K562 (cell line): ENCODE measurements at places on chromosomes 4 and X. TPM values are rescaled to one million over a fixed set of nuclear protein-coding genes. Genes with fewer than 3 reads are reported as not detected.

DNA sequence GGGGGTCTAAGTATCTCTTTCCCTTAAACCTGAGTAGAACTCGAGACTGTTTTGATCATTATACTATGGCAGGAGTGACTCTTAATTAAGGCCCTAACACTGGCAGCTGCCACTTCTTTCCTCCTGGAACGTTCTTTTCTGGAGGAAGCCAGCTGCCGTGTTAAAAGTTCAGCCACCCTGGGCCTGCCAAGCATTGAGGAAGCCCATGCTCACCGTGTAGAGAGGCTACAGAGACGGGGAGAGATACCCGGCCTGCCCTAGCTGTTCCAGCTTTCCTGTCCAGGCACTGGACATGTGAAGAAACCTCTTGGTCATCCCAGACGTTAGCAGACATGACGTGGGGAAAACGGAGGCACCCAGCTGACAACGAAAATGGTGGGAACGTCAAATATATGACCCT lies 274.1 kb downstream of the ARHGAP10 start:
- H3K4me3 ChIP-seq: no peak overlapping the region
- H3K27me3 ChIP-seq: no peaks in the 10 kb centered on the region
- H3K27ac ChIP-seq: no peak overlapping the region
- no peaks in the 10 kb centered on the region; the same call in 1 of the 2 replicates for H3K4me1 ChIP-seq
- H3K36me3 ChIP-seq: no peaks in the 10 kb centered on the region

- no peak for DNase-seq
- H3K36me3 ChIP-seq: no peaks in the 10 kb centered on the region
- H3K4me3 ChIP-seq: no peak overlapping the region
- H3K27ac ChIP-seq: no peak overlapping the region
- no peaks in the 10 kb centered on the region for H3K27me3 ChIP-seq
- no peaks in the 10 kb centered on the region for H3K4me1 ChIP-seq
Observed at GRCh38 chr4:143281507-143282190, 55.0 kb upstream of the GAB1 start.

DNA sequence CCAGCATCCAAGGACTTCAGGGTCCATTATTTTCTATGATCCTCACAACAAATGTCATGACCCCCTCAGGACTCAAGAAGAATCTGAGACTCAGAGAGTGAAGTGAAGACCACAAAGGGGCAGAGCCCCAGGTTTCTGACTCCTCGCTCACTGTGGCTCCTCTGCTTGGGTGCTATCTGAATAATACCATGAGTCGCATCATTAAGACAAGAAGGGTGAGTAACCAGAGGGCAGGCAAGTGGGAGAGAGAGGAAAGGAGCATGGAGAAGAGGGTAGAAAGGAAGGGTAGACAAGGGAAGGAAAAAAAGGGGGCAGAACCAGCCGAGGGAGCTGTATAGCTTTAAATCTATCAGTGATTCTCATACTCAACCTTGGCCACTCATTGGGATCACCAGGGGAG lies 15.5 kb upstream of the HSD17B10 start:
- no peaks in the 10 kb centered on the region for H3K36me3 ChIP-seq
- no peak for DNase-seq
- no peaks in the 10 kb centered on the region; the same call in 2 of the 3 replicates for H3K27me3 ChIP-seq

DNA sequence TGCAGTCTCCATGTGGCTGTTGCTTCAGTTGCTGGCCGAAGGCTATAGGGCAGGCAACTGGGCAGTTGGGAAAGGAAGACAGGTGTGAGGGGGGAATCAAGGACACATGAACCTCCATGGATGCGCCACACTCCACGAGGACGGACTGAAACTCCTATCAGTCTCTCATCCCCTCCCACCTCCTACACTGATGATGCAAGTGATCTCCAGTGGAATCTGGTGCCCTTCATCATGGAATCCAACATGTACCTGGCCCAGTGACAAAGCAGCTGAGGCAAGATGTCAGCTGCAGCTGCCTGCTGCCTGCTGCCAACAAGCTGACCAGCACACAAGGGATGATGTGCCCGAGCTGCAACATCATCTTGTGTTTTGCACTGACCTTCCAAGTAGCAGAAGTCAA lies 26.0 kb upstream of the MGST2 start:
- H3K27ac ChIP-seq: no peak overlapping the region
- H3K4me3 ChIP-seq: no peak overlapping the region
- H3K4me1 ChIP-seq: no peaks in the 10 kb centered on the region
- H3K36me3 ChIP-seq: no peaks in the 10 kb centered on the region

GRCh38 chrX:84258708-84259107 lies 70.7 kb upstream of the RPS6KA6 start:
- no peaks in the 10 kb centered on the region for H3K27me3 ChIP-seq
- H3K4me1 ChIP-seq: no peaks in the 10 kb centered on the region
- DNase-seq: no peak
- H3K4me3 ChIP-seq: no peak overlapping the region
- H3K27ac ChIP-seq: no peak overlapping the region

GRCh38 chrX:51893931-51894696 lies 691 bp downstream of the MAGED1 start:
- no peak for DNase-seq
- no peak overlapping the region for H3K4me3 ChIP-seq
- no peak overlapping the region for H3K27ac ChIP-seq
- no peaks in the 10 kb centered on the region for H3K4me1 ChIP-seq

GRCh38 chrX:102883491-102883890 lies 53.6 kb upstream of the RAB40AL start:
- no peaks in the 10 kb centered on the region for H3K4me1 ChIP-seq
- H3K27me3 ChIP-seq: no peaks in the 10 kb centered on the region
- H3K4me3 ChIP-seq: no peak overlapping the region
- no peak overlapping the region for H3K27ac ChIP-seq
- DNase-seq: no peak

DNA sequence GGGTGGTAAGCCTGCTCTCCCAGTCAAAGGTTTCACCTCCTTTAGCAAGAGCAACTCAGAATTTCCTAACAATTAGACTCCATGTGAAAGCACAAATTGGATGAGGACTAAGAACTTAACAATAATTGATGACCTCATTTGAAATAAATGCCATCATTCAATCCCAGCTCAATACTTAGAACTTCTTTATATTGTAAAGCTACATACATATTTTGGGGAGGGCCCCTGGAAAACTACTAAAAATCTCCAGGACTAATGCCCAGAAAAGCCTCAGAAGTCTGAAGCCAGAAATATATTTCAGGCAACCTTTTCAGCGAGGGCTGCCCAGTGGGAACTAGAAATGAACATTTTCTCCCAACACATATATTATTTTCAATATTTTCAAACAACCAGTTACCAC lies 38.1 kb downstream of the AMOT start:
- no peaks in the 10 kb centered on the region for H3K4me1 ChIP-seq
- H3K27ac ChIP-seq: no peak overlapping the region
- no peaks in the 10 kb centered on the region for H3K27me3 ChIP-seq

GRCh38 chrX:23451266-23451665 lies 116.6 kb downstream of the PTCHD1 start:
- no peaks in the 10 kb centered on the region for H3K4me1 ChIP-seq
- no peaks in the 10 kb centered on the region for H3K27me3 ChIP-seq
- no peak for DNase-seq

GRCh38 chrX:150364347-150365050 lies 1.4 kb downstream of the MAMLD1 start:
- DNase-seq: no peak
- no peak overlapping the region for H3K27ac ChIP-seq
- peaks cover 65% of the 10 kb centered on the region for H3K27me3 ChIP-seq
- no peaks in the 10 kb centered on the region for H3K36me3 ChIP-seq
- no peaks in the 10 kb centered on the region; the same call in 2 of the 3 replicates for H3K4me1 ChIP-seq

GRCh38 chr4:20318909-20319277 lies 67.2 kb downstream of the SLIT2 start:
- no peaks in the 10 kb centered on the region for H3K4me1 ChIP-seq
- no peak overlapping the region for H3K27ac ChIP-seq
- no peak for DNase-seq

DNA sequence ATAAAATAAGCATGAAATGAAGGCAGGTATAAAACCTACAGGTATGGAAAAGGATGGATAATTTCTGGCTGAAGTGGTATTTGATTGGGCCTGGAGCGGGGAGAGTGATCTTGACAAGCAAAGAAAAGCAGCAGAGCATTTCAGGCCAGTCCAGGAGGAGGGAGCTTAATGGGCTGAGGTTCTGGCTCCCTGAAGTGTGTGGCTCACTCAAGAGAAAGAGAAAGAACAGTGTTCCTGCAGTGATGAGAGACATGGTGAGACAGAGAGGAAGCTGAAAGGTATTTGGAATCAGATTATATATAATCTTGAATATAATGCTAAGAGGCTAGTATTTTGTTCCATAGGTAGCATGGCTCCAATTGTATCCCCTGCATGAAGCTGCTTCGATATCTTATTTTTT lies 153.5 kb downstream of the MGST2 start:
- no peak for DNase-seq
- no peak overlapping the region for H3K27ac ChIP-seq
- no peak overlapping the region for H3K4me3 ChIP-seq
- H3K4me1 ChIP-seq: peaks cover 3% of the 10 kb centered on the region; the same call in 1 of the 3 replicates
- H3K27me3 ChIP-seq: peaks cover 8% of the 10 kb centered on the region; the same call in 2 of the 3 replicates

DNA sequence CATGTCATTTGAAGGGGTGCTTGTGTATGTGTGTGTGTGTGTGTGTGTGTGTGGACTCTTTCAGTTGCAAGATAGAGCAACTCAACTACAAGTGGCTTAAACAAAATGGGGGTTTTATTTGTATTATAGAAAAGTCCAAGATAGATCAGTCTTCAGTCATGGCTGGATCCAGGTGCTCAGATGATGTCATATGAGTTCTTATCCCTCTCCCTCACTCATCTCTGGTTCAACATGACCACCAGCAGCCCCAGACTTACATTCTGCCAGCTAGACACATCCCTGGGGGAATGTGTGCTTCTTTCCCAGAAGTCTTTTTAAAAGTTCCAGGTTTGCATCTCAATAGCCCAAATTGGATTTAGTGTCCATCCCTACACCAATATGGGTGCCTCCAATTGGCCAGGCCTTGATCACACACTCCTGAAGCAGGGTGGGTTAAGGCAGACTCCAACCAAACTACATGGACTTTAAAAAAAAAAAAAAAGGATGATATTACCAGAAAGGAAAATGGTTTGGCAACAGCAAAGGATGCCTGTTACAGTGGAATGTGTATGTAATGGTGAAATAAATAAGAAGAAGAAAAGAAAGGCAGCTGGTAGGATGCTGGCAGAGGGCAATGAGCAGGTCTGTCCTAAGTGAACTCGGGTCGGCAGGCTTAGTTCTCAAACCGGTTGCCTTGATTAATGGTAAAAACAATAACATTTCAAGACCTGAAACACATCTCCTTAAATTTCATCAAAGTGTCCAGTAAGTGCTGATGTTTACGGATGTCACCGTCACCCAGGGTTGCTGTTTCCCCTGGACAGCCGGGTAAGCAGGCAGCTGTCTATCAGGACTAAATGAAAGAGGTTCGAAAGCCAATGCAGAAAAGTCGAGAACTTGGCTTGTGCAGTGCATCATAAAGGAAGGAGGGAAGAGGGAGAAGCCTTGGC lies 107.7 kb downstream of the SMIM20 start:
- no peak overlapping the region for H3K27ac ChIP-seq
- no peak overlapping the region for H3K4me3 ChIP-seq
- H3K27me3 ChIP-seq: peaks cover 10% of the 10 kb centered on the region; the same call in 1 of the 2 replicates
- H3K4me1 ChIP-seq: no peaks in the 10 kb centered on the region
- H3K36me3 ChIP-seq: no peaks in the 10 kb centered on the region
- DNase-seq: no peak

DNA sequence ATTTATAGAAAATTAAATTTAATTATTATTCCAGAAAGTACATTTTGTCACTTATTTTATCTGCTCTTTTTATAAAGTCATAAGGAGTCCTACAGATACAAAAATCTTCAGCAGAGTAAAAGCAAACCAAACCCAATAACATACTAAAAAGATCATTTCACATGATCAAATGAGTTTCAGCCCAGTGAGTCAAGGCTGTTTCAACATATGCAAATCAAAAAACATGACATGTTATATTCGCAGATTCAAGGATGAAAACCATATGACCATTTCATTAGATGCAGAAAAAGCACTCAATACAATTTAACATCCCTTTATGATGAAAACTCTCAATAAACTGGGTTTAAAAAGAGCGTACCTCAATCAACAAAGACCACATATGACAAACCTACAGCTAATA lies 214.3 kb downstream of the FAT4 start:
- no peak for DNase-seq
- H3K27ac ChIP-seq: no peak overlapping the region
- H3K36me3 ChIP-seq: no peaks in the 10 kb centered on the region
- no peak overlapping the region for H3K4me3 ChIP-seq

DNA sequence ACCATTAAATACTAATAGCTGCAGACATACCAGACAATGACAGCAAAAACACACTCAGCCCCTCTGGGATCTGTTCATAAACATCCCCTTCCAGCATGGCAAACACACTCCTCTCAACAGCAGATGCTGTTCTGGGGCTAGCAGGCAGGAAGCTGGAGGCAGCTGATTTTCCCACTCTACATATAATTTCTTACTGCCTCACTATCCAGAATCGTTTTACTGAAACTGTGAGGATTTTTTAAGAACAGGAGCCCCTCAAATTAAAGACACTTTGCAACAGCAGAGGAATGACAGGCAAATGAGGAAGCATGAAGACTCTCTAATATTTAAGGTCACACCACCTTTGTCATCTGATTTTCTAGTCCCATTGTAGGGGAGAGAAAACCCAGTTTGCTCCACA lies 2.2 kb downstream of the MAPK10 start:
- no peaks in the 10 kb centered on the region for H3K36me3 ChIP-seq
- no peak overlapping the region for H3K4me3 ChIP-seq
- H3K27me3 ChIP-seq: no peaks in the 10 kb centered on the region
- H3K27ac ChIP-seq: no peak overlapping the region
- H3K4me1 ChIP-seq: no peaks in the 10 kb centered on the region

Gene ZIC3
- total RNA-seq: not detected in 2 replicates

Gene HSFX4
- not detected in 2 replicates for total RNA-seq

Gene F9
- 0.09 and 0.11 TPM in 2 replicates for total RNA-seq

Gene BCORL1
- total RNA-seq: 26.2 and 29.6 TPM in 2 replicates

Gene UCHL1
- 0.42 and 0.58 TPM in 2 replicates for total RNA-seq
